Activated naive CD4-positive, alpha-beta T cell treated with anti-CD3 and anti-CD28 coated beads, Interleukin-2, amount 50 U/mL, for 72 hours (primary cell): ENCODE measurements at places on chromosomes 13 and 19. TPM values are rescaled to one million over a fixed set of nuclear protein-coding genes. Genes with fewer than 3 reads are reported as not detected.

Gene ATCAY
- 0.39 TPM for total RNA-seq

DNA sequence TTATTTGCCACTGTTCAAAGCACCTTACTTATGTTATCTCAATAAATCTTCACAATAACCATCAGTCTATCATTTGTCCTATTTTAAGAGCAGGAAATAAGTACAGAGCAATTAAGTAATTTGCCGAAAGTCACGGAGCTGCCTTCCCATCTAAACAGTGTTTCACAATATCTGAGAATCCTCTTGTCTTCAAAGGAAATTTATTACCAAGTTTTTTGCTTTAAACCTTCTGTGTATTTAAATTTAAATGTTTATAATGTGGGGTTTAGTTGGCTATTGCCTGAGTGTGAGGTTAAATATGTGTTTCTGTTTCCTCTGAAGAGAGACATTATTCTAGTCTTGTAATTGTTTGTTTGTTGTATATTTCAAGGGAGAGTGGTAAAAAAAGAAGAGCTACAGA is 633.1 kb downstream of the EFNB2 start:
- no peak for DNase-seq

Gene USHBP1
- 0.49 TPM for total RNA-seq

DNA sequence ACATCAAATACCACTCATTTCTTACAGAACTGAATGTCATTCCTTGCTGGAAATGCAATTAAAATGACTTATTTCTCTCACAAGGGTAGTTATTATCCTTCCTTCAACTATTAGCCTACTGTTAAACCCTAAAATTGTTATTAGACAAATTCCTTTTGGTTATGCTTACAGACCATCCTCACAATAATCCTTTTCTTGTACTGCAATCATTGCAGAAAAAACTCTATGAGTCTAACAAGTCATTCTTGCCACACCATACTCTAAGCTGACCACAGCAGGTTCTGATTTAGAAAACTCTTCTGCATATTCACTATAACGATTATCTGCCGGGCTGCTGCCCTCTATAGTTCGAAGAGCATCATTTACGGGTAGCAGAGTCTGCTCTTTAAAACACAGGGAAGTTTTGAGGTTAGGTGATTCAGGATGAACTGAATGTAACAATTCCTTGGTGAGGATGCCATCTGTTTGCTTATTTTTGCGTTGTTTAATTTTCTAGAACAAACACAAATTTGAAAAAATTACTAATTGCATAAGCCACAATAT is 38.2 kb downstream of the MTMR6 start:
- no peak for DNase-seq

Gene SELENOV
- not detected for total RNA-seq

DNA sequence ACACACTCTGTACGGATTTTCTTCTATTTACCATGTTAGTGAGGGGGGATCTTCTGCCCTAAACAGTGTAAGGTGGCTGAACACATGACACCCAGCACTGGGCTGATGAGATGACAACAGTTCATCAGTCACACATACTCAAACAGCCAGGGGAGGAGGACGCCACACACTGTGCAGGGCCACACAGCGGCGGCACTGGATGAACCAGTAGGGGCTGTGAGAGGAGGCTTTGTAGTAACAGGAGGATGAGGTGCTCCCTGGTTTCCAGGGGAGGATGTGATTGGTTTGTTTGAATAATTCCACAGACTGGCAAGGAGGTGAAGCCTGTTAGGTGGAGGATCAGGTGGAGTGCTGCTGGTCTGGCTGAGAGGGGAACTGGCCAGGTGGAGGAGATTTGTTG is 16.3 kb upstream of the GTF3A start:
- DNase-seq, result no peak

DNA sequence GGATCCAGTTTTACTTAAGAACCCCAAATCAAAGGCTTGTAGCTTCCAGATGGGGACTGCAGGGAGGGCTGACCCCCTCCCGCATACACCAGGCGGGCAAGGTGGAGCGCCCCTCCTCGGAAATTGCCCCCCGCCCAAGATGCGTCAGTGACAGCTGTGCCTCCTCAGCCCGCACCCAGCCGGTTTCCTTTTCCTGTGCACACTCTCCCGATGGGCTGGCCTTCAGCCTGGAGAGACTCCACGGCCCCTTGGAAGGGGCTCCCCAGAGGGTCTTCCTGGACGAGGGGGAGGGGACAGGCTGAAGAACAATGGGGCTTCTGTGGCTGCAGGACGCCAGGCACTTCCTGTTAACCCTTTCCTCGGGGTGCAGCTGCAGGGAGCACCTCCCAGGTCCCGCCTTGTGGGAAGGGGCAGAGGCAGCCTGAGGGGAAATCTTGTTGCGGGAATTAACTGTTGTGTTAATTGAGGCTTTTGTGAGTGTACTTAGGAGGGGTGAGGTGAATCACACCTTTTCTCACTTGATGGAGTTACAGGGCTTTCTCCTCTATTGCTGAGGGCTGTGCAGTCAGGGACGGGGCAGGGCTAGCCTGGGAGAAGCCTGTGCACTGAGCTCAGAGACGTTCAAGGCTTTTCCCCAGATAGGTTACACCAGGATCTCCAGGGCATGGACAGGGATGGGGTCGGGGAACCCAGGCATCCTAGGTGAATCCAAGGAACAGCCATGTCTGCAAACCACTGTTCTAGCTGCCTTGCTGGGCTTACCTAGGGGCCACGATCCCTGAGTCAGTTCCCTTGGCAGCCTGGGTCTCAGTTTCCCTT is 14.3 kb downstream of the IER2 start:
- peak; percentile 42 for DNase-seq
